Central memory CD4-positive, alpha-beta T cell (primary cell): ENCODE measurements at places on chromosomes 1 and 21.
A peak's percentile ranks its signal among the peaks of the same experiment; 100 is the strongest.

DNA sequence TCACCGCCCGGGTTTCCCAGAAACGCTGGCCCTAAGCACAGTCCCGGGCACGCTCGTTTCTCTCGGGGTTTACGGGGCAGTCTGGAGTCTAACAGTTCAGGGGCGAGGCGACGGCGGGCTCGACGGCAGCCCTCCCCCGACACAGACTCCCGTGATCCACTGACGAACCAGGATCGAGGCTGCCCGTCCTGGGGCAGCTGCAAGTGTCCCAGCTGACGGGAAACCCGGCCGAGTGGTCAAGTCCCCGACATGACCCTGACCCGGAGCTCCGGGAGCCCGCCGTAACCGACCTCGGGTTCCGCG is 494 bp downstream of the UBE2J2 start:
- DNase-seq, result no peak

GRCh38 chr1:202216691-202217090 is 23.1 kb downstream of the LGR6 start:
- DNase-seq, result no peak

DNA sequence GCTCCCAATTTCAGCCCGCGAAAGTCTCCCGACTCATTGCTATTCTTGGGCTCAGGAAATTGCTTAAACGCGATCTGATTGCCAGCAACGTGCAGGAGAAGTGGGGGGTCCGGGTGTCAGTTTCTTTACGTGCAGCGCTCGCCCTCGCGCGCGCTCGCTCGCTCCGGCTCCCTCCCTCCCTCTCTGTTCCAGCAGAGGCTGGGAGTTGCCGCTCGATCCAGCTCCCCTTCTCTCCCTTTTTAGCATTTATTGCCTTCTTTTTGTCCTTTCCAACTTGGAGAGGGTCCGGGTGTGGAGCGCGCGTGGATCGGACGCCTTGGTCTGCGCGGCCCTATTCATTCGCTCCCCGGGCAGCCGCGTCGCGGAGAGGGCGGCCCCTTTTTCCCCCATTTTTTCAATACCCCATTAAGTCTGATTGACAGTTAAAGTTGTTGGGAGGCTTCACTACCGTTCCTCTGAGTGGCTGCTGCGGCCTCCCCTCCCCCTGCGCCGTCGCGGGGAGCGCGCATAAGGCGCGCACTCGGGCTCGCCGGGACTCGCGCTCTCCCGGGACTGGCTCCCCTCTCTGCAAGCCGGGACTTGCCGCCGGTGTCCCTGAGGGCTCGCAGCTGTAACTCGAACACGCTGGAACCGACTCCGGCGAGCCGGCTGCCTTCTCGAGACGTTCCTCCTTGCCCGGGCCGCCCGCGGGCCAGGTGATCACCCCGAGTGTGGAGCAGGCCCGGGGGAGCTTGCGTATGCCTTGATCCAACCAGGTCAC is at the start of gene DHRS3:
DHRS3 (minus strand) TSS at position 310 of the 760 bp plus-strand sequence. CDS start 862 bp downstream, outside the sequence.
- DNase-seq, result peak; percentile 68

DNA sequence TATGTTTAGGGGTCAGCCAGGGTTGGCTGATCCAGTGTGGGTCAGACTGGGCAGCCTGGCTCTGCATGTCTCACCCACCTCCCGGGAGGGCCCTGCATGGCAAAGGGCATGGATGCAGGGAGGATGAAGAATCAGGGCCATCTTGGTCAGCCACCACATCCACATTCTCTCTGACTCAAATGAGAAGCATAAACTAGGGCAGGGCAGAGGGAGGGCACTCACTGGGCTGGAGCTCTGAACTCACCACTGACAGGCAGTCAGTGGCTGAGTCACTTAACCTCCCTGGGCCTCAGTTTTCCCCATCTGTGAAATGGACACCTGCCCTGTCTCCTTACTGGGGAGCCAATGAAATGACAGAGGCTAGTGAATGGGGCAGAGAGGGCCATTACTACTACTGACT is 4.3 kb upstream of the CELA2A start:
- no peak for DNase-seq

- no peak for DNase-seq
Observed at GRCh38 chr1:199174336-199174735, 535.5 kb downstream of the PTPRC start.

DNA sequence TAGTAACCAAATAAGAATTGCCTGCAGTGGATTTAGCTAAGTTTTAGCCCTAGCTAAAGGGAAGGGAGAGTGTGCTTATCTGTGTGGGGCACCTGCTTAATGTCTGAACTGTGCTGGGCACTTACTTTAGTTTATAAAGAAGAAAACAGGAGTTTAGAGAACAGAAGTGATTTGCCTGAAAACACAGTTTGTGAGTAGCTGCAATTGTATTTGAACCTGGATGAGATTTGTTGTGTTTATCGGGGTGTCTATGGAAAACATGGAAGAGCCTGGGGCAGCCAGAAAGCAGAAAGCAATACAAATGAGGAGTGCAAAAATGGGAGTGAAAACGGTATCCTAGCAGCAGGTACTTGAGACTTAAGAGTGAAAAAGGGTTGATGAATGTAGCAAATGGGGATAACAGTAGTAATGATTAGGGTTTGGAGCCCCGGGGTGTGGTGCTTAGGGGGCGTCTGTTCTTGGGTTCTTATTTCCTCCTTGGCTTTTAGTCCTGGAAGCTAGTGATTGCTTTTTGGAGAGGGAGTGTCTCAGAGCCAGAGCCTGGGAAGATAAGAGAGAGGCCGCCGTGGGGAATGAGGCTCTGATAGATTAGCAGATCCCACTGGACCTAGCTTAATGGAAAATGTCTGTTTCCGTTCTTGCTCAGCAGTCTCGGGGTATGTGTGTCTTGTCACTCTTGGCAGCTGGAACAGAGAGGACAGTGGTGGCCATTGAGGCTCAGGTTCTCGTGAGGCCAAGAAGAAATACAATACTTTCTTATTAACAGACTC is 5.6 kb downstream of the PRCC start:
- DNase-seq, result no peak

DNA sequence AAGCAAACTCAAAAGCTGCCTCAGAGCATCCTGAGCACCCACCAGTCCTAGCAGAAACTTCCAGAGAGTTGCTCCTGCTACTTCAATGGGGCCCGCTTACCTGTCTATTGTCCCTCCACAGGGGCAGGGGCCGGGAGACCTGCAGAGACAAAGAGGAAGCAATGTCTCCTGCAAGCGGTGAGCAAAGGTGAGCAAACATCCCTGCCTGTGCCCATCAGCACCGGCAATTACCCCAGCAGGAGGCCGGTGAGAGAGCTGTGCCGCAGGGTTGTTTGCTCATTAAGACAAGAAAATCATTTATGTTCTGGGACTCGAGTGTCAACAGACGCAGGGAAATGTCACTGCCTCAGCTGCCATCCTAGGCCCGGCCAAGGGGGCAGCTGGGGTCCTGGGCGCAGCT is 53.8 kb upstream of the TARDBP start:
- DNase-seq, result no peak

GRCh38 chr1:18126616-18127015 is 19.0 kb downstream of the IGSF21 start:
- DNase-seq, result no peak

GRCh38 chr1:24156542-24157260 is 13.8 kb upstream of the IL22RA1 start:
- no peak for DNase-seq

GRCh38 chr21:32979598-32980268 is 46.0 kb upstream of the OLIG2 start:
- no peak for DNase-seq

- DNase-seq, result no peak
Observed at GRCh38 chr1:225347123-225347683, 80.6 kb downstream of the LBR start.

GRCh38 chr1:107623431-107623830 is 341.5 kb downstream of the VAV3 start:
- DNase-seq, result no peak

DNA sequence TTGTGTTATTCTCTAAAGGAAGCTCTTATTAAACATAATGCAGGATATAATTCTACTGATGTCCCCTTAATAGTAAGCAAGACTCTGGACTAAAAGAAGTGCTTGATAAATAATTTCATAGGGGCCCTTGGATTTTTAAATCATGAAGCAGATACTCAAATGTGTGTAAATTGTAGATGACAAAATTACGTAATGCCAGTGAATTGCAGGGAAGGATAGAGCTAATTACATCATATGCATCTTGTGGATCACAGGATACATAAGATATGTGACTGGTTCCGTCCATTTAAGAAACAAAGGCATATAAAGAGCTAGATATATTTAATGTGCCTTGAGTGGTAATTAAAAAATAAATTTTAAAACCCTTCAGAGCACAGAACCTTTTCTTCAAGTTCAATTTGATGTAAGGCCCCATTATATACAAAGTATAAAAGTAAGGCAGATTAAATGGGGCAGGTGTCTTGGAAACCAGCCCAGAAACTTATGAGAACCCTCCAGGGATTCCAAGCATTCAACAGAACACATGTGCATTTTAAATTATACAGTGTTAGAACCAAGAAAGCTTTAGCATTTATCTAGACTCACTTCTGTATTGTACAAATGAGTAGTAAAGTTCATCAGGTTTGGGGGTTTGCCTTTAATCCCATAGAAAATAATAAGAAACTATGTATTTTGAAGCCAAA is 190.4 kb downstream of the NCAM2 start:
- DNase-seq, result no peak
